ENCODE measurements at places on chromosomes 12 and 14.

DNA sequence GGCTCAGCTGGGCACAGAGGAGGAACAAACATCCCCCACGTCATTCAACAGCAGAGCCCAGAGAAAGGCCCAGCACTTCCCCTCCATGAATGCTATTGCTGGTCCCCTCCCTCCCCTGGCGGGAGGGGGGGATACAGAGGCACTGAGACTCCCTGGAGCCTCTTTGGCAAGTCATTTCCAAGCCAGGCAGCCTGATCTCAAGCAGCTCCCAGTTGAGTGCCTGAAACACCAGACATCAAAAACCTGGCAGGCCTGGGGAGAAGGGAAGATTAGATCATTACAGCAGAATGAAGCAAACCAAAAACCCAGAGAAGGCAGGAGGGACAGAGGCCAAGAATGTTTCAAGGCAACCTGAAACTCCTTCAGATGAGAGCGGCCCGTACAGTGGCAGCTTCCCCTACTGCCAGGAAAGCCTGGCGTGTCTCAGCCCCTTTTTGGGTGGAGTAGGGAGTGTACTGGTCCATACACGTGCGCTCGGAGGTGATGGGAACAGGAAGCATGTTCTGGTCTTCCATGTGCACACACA is 92.1 kb downstream of the LRRC74A start:
- DNase-seq = peak; percentile 67

DNA sequence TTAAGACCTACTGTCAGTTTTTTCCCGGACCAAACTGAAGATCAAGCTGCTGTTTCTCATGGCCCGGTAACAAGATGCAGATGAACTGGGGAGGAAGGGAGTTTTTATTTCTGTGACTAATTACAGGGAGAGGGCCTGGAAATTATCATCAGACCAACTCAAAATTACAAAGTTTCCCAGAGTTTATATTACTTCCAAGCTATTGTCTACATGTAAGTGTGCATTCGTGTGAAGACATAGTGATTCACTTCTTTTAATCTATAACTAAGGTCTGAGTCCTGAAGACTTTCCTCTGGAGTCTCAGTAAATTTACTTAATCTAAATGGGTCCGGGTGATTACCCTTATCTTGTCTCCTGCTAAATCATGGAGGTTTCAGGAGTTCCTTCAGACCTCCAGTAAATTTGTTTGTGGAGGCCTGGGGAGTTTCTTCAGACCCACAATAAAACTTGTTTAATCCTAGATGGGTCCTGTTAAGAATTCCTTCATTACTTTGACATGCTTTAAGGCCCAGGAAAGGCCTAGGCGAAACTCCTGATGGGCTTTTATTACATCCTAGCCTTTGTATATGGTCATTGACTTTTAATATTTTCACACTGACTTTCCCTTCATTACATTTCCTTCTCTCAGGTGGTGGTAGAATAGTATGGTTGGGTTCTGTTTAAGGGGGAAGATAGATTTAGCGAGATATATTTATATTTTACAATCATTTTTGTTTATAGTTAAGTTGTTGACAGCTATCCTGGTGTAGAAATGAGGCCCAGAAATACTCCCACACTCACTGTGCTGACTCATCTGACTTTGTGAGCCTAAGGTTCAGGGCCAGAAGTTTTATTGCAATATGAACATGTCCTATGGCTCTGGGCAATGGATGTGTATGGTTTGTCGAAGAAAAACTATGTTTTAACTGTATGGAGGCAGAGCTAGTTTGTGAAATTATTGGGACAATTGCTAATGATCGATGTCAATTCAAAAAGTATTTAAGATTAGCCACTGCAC is 627.0 kb upstream of the FBXO33 start:
- DNase-seq = no peak

DNA sequence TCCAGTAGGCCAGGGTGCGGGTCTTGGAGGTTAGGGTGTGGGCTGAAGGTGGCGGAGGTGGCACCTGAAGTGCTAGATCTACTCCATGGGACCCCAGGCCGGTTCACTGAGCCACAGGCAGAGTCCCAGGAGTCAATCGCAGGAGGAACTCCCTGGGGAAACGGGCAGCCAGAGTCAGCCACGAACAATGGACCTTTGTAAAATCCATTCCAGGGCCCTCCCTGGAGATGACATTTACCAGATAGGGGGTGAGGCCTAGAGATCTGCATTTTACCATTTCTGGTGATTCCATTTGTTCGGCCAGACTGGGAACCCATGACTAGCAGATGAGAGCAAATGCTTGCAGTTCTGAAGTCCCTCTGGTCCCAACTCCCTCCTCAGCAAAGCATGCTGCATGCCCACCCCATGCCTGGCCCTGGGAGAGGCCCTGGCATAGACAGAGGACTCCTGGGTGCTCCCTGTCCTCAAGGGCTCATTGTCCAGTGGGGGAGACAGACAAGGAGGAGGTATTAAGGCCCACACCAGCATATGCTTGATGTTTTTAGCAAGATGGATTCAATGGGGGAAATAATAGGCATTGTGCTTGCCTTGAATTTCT is 115.5 kb downstream of the EML1 start:
- DNase-seq = no peak

DNA sequence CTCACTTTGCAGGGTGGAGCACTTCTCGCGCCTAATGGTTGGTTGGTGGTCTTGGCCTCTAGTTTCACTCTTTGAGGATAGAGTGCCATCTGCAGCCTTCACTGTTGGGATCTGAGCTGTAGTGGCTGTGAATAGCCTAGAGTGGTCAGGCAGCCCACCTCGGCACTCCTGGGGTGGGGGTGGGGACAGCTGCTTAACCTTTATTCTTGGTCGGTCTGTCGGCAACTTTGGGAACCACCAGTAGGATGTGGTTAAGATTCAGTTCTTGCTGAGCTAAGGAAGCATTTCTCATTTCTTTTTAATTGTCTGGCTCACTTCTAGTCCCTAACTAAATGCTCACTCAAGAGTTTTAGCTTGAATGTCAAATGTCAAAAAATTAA is 21.1 kb downstream of the TMBIM6 start:
- DNase-seq = no peak

DNA sequence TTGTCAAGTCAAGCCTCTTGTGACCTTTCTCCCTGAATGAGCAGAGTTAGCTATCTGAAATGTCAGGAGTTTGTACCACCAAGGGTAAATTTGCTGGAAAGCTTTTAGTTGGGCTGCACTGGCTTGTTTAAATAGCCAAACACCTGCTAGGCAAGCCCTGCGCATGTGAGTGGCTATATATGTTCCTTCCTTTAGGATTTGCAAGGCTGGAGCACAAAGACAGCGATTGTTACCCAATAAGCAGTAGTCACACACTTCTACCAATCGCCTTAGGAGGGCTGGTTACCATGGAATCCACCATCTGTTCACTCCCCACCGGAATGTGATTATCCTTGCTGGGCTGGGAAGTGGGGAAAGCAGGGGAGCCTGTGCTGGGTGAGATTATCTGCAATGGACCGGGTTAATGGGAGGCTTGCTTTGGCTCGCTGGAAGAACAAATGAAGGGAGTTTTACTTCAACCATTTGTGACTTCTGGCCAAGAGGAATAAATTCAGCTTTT is 102.5 kb downstream of the FGD4 start:
- DNase-seq = peak; percentile 64

DNA sequence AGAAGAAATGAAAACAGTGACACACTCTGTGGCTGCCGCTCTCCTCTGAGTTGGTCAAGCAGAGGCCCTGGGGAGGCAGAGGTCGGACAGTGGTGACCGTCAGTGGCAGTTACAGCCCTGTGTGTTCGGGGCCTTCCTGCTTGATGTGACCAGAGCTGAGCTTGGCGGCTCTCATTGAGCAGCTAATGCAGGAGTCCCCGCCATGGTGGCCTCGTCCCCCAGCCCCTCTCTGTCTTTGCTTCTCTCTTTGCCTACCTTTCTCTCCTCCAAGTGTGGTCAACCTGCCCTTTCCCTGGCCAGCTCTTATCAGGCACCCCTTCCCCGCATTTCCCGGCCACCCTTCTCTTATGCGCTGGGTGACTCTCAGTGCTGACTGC is 362.8 kb downstream of the CACNA1C start:
- no peak for DNase-seq
